ENCODE measurements at places on chromosomes 2 and 18. TPM values are rescaled to one million over a fixed set of nuclear protein-coding genes. Genes with fewer than 3 reads are reported as not detected.

GRCh38 chr2:16738361-16739225, 73.0 kb upstream of the CYRIA start:
- DNase-seq, result no peak

DNA sequence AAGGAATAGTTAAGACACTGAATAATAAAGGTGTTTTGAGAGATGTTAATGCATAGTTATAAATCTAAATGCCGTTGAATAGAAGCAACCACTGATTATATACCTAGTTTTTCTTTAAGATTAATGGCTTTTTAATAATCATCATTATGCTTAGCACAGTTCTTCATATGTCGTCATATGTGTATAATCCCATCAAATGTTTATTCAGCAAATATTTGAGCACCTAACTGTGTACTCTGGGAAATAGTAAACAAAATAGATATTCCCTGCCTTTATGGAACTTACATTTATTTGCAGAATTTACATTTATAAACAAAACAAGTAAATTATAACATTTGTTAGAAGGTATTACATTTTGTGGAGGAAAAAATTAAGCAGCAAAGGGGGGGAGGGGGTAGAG, 9.8 kb downstream of the NUP35 start:
- no peak for DNase-seq

GRCh38 chr2:111094691-111095090, 26.0 kb upstream of the BCL2L11 start:
- no peak for DNase-seq

Gene LYPD6
- 9.4 TPM for total RNA-seq

DNA sequence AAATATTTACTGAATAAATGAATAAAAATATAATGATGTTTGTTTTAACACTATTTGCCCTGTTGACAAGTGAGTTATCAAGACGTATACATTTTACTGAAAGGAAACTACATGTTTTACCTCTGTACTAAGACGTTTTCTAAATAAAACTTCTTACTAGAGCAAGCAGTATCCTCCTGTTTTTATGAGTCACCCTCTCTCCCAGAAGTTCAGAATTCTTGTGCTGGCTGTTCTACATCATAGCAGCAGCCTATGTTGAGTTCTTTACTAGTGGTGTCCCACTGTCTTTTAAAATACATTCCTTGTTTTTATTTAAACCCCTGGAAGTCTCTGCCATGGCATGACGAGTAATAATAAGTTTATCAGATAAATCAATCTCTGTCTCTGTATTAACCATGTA, 297.4 kb downstream of the CALCRL start:
- DNase-seq, result no peak

GRCh38 chr18:9441061-9441460, 34.3 kb upstream of the RALBP1 start:
- DNase-seq, result no peak

Gene LOXHD1
- under 0.01 TPM for total RNA-seq

DNA sequence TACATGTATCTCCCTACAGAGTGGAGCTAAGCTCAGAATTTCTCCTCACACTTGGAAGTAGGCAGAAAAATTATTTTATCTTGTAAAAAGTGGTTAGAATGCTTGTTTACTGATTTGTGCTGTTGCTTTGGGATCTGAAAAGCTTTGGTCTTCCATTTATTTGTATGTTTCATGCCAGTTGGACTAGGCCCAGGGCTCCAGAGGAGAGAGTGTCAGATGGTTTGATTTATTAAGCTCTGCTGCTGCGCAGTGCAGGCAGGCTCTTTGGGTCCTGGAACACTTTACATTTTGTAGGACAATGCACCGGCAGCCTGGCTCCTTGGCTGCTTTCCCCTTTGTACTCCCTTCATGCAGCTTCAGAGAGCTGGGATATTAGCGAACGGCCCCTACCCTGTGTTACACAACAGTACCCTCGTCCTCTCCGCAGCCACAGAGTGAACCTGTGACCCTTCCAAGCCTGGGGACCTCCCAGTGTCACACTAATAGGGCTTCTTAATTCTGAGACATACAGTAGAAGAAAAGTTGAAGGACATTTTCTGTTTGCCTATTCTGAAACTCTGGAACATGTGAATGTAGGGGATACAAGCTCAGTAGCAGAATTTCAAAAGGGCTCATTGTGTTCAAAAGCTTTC, 56.7 kb upstream of the EML6 start:
- DNase-seq, result no peak

- no peak for DNase-seq
These were observed 1225.8 kb downstream of the SUCLG1 start for GRCh38 chr2:83233326-83233725.

- DNase-seq, result no peak
These were observed 8.8 kb upstream of the MBD2 start for GRCh38 chr18:54233228-54233625.

DNA sequence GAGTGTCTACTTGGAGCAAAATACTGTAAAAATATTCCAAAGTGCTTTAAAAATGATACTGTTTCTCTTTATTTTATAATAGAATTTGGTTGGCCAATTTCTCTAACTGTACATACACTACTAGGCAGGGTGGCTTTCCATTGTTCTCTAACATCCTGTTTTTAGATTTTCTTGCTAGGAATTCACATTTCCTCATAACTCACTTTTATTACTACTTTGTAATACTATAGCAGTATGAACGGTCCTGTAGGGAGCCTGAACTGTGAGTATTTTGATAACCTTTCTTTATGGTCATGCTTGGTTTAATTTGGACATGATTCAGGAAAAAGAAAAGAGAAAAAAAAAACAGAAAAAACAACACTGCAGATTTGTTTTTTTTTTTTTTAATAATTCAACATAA, 37.8 kb downstream of the GCG start:
- no peak for DNase-seq

DNA sequence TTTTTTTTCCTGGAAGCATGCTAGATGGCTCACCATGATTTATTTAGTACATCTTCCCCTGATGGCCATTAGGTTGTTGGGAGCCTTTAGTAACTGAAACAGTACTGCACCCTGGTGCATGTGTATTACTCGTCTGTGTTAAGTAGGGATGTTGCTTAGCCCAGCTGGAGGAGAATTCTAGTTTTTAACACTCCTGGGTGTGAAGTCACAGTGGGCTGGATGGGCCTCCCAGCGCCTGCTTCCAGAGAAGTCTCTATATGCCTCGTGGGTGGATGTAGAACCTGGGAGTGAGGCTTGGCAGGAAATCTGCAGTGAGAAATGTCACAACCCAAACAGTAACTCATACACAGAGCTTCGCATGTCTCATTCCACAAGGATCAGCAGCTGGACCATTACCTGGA, 28.9 kb upstream of the NT5DC4 start:
- DNase-seq, result no peak

DNA sequence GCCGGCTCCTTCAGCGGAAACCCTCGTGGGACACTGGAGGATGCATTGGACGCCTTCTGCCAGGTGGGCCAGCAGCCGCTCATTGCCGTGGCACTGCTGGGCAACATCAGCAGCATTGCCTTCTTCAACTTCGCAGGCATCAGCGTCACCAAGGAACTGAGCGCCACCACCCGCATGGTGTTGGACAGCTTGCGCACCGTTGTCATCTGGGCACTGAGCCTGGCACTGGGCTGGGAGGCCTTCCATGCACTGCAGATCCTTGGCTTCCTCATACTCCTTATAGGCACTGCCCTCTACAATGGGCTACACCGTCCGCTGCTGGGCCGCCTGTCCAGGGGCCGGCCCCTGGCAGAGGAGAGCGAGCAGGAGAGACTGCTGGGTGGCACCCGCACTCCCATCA, 7.8 kb upstream of the CENPA start:
- no peak for DNase-seq

DNA sequence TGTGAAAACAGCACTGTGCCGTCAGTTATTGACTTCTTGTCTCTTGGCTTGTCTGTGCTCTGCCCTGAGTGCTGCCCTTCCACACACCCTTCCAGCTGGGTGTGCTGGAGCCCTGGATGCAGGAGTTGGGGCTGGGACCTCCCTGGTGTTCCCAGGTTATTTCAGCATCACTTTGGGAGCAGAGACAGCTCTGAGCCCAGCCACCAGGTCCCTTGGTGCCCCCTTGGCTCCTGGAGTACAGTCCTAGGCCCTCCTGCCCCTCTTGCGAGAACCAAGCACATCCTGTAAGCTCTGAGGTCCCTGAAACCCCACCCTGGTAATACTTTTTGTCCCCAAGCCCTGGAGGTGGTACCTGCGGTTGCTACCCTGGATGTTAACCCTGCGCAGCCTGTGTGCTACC, 24.3 kb downstream of the BOK start:
- DNase-seq, result no peak

Gene ZEB2
- total RNA-seq, result 270 TPM

GRCh38 chr2:62743506-62743905, 38.0 kb downstream of the EHBP1 start:
- no peak for DNase-seq

DNA sequence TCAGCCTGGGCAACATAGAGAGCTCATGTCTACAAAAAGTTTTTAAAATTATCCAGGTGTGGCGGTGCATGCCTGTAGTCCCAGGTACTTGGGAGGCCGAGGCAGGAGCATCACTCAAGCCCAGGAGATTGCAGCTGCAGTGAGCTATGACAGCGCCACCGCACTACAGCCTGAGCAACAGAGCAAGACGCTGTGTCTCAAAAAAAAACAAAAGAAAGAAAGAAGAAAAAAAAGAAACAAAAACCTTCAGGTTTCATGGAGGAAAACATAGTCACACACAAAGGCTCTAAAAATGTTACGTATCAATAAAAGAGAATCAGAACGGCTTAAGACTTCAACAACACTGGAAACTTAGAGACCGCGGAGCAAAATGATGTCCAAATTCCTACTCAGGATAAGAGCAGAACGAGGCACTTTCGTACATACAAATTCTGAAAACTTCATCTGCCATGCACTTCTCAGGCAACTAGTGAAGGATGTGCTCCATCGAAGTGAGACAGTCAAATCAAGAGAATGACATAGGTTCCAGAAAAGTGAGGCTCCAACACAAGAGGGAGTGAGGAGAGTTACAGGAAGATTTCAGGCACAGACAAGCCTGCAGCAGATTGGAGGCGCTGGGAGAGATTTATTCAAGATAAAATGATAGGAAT, 4.4 kb downstream of the HDLBP start:
- DNase-seq, result no peak

GRCh38 chr2:64404743-64405142, 49.2 kb upstream of the LGALSL start:
- DNase-seq, result peak; percentile 17

DNA sequence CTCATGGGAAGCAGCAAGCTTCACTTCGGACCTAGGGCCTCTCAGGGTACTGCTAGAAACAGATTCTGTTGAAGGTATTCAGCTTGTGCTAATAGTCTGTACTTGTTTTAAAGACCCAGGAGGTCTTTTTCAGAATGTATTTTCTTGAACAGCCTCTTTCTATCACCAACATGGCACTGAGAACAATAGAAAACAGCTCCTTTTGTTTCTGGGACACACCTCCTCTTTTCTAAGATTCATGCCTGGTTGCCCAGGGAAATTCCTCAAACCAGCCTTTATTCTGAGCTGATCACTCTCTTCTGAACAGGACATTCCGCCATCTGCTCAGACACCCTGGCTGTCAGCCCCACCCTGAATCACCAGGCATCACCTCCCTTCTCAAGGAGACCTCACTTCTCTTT, 389.6 kb downstream of the TGIF1 start:
- no peak for DNase-seq

- DNase-seq, result no peak
These were observed 260.5 kb downstream of the C1D start for GRCh38 chr2:67802291-67802690.

DNA sequence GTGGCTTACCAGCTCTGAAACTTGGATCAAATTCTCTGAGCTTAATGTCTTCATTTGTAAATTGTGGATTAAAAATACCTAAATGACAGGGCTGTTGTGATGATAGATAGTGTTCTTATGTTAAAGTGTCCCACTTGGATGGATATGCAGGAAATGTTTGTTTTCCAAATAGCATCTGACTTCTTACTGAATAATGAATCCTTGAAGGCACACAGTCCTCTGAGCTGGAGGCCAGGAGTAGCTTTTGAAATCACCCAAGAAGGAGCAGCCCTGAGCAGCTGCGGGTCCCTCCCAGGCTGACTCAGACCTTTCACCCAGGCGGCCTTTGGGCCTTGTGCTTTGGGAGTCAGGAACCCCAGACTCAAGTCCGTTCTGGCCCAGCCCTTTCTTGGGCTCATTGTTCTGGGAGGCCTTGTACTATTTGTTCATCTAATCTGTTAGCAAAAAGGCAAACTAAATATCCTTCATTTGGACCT, 173.0 kb upstream of the GATA6 start:
- no peak for DNase-seq

All from tibial nerve (tissue), 4 donors.